Activated naive CD4-positive, alpha-beta T cell treated with anti-CD3 and anti-CD28 coated beads, Interleukin-2, amount 10 ng/mL, durations not matched to agents 7 days and 5 days (primary cell): ENCODE measurements at places on chromosomes 7 and 10.

GRCh38 chr7:30470771-30471170, 7.8 kb downstream of the NOD1 start:
- DNase-seq, result no peak

DNA sequence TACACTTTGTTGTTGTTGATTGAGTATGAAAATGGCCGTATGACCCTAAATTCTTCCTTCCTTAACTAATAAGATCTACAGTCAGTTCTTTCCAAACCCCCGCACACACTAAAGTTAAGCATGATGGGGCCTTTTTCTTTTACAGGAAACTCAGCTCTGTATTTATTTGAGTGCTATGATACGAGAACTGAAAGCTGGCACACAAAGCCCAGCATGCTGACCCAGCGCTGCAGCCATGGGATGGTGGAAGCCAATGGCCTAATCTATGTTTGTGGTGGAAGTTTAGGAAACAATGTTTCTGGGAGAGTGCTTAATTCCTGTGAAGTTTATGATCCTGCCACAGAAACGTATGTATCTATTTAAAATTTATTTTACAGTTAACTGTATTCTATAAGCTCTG, 14.2 kb upstream of the NUP42 start:
- DNase-seq, result no peak

DNA sequence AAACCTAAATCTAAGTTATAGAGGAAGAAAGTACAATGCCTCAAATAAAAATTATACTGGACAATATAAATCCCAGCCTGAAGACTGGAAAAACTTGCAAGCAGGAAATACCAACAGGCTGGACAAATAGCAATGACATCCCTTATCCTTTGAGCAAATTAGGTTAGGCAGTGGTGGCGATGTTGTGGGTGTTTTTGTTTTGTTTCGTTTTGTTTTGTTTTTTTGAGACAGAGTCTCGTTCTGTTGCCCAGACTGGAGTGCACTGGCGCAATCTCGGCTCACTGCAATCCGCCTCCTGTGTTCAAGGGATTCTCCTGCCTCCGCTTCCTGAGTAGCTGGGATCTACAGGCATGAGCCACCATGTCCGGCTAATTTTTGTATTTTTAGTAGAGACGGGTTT, 57.3 kb upstream of the TES start:
- DNase-seq, result no peak

GRCh38 chr7:824081-824480, 8.2 kb upstream of the SUN1 start:
- no peak for DNase-seq

DNA sequence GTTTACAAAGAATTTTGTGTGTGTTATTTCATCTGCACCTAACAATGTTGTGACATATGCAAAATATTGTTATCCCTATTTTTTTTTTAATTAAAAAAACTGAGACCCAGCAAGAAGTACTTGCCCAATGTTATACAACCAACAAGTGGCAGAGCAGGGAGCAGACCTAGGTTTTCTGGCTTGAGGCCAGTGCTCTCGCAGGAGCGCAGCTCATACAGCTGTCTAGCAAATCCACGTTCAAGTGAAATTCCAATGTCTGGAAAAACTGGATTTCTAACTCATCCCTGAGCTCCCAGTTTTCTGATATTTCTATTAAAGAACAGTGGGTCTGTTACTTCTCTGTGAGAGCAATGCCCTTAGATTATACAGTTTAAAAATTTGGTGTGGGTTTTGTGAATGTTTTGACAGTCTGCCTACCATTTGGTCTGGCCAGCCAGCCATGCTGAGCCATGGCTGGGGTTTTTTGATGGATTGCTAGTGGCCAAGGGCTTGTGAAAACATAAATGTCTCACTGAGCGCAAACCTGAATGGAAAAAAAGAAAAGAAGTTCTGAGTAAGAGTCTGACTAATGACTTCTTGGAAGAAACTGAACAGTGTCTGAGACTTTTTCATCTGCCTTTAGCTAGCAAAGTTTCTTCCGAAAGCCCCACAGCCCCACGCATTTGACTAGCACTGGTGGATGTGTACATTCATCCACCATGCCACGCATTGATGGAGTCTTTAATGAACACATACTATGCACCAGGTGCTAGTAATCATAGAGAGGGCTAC, 15.4 kb upstream of the PRF1 start:
- no peak for DNase-seq

GRCh38 chr10:102233997-102234396, 7.3 kb downstream of the PITX3 start:
- DNase-seq, result no peak

DNA sequence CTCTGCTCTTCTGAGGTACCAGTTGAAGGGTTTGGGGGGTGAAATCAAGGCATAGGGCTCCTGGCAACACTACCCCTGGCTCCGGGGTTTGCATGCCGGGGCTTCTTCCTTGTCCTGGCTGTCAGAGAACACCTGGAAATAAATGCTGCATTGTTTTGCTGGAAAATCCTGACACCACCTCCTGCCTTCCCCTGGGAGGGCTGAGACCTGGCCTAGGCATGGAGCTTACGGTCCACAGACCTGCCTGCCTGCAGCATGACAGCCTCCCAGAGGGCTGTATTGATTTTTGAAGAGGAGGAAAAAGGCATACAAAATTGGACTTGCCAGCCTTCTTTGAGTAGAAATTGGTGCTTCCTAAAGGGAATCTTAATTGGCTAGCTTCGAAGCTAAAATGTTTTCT, 227.1 kb downstream of the MGMT start:
- DNase-seq, result no peak

- no peak for DNase-seq
Observed at GRCh38 chr7:7565746-7566650, 686 bp upstream of the MIOS start.

GRCh38 chr10:14564268-14564744, 210.4 kb downstream of the FAM107B start:
- DNase-seq, result no peak

DNA sequence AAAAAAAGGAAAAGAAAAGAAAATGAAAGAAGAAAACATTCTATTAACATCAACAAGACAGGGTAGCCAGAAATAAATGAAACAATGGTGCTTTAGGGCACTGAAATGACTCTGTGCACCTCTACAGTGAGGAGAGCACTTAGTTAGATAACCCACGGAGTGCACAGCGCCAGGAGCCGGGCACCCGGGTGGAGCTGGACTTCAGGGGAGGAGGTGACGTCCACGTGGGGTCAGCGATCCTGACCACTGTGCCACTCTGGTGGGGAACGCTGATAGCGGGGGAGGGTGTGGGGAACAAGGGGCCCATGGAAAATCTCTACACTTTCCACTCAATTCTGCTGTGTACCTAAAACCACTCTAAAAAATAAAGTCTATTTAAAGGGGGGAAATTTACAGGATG, 15.7 kb upstream of the CNPY1 start:
- DNase-seq, result no peak

DNA sequence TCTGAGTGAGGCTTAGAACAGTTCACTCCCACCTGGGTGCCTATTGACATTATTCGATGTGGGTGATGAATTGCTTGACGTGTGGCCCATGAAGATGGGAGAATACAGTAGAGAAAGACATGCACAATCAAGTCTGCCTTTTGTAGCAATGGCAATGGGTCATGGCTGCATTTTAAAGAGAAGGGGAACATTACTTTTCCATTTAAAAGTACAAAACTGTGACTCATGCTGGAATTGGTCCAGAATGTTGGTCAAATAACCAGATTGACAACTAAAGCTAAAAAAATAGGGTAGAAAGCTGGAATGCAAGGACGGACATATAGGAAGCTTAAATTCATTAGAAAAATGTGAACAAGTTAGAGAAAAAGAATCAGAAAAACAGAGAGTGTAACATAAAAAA, 104.1 kb upstream of the SLC25A13 start:
- DNase-seq, result no peak

GRCh38 chr7:101884671-101885596, 67.5 kb downstream of the CUX1 start:
- DNase-seq, result peak; percentile 60

- no peak for DNase-seq
Observed at GRCh38 chr10:119237722-119238436, 30.5 kb downstream of the GRK5 start.

GRCh38 chr7:92002720-92003119, 62.1 kb downstream of the AKAP9 start:
- no peak for DNase-seq

DNA sequence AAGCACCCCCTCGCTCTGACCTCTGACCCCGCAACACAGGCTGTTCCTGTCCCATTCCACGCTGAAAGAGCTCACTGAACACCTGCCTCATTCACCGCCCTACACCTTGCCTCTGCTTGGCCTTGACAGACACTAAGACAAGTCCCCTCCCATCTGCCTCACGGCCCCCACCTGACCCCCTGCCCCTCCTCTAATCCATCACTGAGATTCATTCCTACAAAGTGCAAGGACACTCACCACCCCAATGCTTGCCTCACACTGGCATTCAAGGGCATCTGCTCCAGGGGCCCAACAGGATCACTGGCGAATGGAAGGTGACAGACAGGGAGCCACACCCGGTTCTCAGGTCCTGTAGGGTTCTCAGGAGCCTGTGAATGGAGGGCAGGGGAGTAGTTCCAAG, 68.1 kb upstream of the NANOS1 start:
- no peak for DNase-seq

DNA sequence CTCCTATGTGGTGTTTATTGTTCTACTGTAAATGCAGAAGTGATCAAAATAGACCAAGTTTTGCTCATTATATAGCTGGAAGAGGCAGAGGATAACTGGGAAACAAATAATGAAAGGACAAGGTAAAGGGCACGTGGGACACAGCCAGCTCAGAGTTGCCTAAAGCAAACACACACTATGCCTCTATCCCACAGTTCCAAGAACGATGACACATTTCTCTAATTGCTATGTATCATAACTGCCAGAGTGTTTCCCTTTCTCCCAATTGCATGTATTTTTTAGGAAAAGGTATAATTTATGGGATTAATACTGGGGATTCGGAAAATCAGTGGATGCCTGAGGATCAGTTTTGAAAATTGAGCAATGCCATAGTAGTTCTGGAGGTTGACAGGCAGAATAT, 49.0 kb downstream of the CCDC71L start:
- no peak for DNase-seq

GRCh38 chr10:51109801-51110533, 35.7 kb downstream of the PRKG1 start:
- DNase-seq, result no peak

DNA sequence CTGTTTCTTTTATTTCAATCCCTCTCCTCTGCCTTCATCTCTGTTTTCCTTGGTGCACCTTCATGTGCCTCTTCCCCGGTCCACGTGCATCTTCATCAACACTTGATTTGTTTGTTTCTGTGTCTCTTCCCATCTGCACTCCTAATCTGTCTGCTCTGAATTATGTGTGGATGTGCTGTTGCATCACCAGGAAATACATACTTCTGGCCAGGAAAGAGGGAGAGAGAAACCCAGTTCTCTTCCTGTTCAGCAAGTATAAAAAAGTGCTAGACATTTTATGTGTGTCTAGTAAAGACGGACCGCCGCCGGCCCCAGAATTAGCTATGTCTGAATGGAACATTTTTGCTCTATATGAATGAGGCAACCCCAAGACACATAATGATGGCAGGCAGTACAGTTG, 93.8 kb downstream of the CALD1 start:
- DNase-seq, result no peak

- no peak for DNase-seq
Observed at GRCh38 chr7:7688310-7688709, 30.1 kb downstream of the RPA3 start.

DNA sequence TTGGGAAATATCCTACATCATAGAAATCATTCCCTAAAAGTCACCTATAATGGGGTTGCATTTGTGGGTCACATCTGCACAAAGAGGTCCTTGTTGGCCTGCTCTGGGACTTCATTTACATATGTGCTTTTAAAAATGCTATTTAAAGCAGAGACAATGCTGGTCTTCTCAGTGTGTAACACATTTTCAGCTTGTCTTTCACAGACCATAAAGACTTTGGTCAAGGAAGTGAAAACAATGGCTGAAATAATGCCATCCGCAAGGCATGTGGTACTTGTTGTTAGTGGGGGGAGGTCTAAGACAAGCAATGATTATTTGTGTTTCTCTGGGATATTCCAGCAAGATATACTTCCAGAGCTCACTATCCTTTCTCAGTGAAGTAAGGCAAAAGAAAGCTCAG, 84.6 kb upstream of the PDLIM1 start:
- no peak for DNase-seq

- DNase-seq, result peak; percentile 60
Observed at GRCh38 chr10:92914478-92915325, 66.4 kb downstream of the EXOC6 start.

DNA sequence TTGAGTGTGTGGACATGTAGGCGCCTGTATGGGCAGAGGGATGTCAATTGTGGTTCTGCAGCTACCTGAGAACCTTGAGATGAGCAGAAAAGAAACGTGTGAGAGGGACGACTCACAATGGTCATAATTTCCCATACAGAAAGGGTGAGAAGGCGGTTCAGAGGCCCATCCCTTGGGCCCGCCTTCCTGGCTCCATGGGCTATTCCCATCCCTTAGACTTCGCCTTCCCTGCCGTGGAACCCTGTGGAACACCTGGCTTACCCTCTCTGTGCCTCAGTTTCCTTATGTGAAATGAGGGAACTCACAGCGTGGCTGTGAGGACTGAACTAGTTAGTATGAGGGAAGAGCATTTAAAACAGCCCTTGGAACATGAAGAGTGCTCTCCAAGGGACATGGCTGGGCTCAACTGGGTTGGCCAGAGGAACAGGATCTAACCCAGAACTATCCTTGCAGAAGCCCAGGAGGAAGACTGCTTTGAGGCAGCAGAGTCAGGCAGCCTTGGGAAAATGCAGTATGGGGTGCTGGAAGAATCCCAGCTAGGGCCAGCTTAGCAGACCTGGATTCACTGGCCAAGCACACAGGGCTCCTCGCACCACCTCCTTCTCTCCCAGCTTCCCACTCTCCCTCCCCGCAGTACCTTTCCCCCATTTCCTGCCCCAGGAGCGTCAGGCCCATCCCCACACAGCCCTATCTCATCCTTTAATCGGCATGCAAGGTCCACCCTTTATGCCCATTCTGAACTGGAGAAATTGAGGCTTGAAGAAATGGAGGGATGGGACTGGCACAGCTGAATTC, 11.1 kb upstream of the ZMIZ1 start:
- no peak for DNase-seq

DNA sequence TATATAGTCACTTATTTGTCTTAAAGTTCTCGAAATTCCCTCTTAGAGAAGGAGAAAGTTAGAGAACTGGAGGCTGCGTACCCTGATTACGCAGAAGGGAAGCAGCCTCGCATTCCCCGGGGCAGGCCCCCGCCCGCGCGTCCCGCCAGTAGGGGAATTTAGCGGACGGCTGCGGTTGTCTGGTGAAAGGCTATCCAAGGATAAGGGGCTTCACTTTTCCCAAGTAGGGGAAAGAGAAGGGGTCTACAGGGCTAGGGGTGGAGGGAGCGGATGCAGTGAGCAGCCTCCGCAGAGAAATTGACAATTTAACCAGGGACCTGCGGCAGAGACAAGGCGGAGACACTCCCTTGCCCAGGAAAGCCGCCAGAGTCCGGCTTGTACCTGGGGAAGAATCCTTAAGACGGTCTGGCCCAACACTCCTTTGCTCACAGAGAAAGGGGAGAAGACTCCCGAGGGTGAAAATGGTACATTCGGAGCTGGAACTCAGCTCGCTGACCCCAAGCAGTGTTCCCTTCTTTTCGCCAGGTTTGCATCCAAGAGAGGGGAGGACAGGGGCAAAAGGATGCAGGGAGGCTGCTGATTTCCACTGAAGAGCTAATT, 994 bp upstream of the MAGI2 start:
- DNase-seq, result no peak
